ENCODE measurements at places on chromosomes 2 and 18.
A peak's percentile ranks its signal among the peaks of the same experiment; 100 is the strongest.

- DNase-seq: no peak
These were observed 332.3 kb downstream of the CLIP4 start for GRCh38 chr2:29447513-29447912.

- no peak for DNase-seq
These were observed 164.4 kb upstream of the SKOR2 start for GRCh38 chr18:47415881-47416280.

GRCh38 chr2:19717446-19717845, 184.3 kb downstream of the TTC32 start:
- DNase-seq: no peak

GRCh38 chr2:54629914-54630857, 93.3 kb upstream of the EML6 start:
- no peak for DNase-seq

GRCh38 chr2:73075477-73076373, 4.2 kb upstream of the SFXN5 start:
- DNase-seq: no peak

- no peak for DNase-seq
These were observed 4.8 kb downstream of the TMEM200C start for GRCh38 chr18:5890331-5891183.

DNA sequence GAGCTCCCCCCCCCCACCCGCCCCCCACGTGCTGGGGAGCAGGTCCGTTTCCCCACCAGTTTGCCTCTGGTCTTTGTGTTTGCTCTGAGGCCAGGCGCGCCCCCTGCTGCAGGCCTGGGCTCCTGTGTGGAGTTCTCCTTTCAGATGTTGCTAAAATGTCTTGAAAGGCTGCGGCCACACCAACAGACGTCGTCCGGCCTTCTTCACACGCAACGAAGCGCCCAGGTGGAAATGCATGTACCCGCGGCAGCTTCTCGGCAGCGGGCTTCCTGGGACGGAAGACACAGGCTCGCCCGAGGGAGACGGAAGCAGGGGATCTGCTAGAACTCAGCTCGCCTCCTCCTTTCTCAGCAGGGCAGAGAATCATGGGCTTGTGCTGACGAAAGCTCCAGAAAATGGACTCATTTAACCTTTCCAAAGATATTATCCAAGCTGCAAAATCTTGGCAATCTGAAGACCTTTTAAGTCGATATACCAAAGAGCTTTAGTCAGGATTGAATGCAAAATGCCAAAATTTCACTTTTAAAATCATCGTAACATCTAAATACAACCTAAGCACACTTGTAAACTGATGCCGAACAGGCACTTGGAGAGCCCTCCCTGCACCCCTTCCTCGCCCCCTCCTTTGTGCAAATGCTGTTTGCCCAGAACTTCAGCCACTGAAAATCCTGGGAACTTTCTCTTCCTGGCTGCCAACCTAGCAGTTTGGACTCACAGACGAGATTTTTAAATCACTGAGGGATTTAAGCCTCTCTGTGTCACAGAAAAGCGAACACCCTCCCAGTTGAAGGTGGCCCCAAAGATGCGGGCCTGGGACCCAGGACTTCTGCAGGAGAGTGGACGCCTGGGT, 125.5 kb upstream of the ZNF516 start:
- DNase-seq: peak; percentile 5

GRCh38 chr2:64657411-64657810, 3.7 kb upstream of the SERTAD2 start:
- DNase-seq: no peak

GRCh38 chr2:112686348-112687217, 34.2 kb upstream of the NT5DC4 start:
- no peak for DNase-seq

GRCh38 chr2:142445551-142446072, 314.8 kb upstream of the LRP1B start:
- no peak for DNase-seq

GRCh38 chr18:77547757-77548156, 298.1 kb downstream of the GALR1 start:
- DNase-seq: no peak

- peak; percentile 63 for DNase-seq
These were observed 36.5 kb downstream of the MRPL44 start for GRCh38 chr2:223993634-223994232.

- DNase-seq: no peak
These were observed 2.0 kb downstream of the IGFBP2 start for GRCh38 chr2:216635171-216635570.

DNA sequence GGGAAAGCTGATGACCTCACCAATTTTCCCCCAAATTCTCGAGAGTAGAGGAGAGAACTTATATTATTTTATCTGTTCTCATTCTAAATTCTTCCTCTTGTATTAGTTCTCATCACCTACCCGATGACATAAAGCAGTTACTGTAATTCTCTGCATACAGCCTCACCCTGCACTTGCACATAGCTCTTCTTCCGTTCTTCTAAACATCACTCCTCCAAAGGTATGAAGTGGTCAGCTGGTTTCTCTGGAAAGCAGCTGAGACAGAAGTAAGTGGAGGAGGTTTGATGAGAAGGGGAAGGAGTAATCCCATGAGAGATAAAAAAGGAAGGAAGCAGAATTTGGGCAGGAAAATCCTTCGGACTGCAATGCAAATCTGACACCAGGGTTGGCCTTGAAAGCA, 39.0 kb downstream of the FBXO48 start:
- no peak for DNase-seq
